ENCODE measurements at places on chromosomes 2 and 18.
A peak's percentile ranks its signal among the peaks of the same experiment; 100 is the strongest.

- H3K27me3 ChIP-seq, result no peaks in the 10 kb centered on the region
- no peaks in the 10 kb centered on the region for H3K4me1 ChIP-seq
- no peak for DNase-seq
- H3K36me3 ChIP-seq, result no peaks in the 10 kb centered on the region
- no peak overlapping the region for H3K4me3 ChIP-seq
These were observed 4.8 kb downstream of the MC2R start for GRCh38 chr18:13910501-13910900.

GRCh38 chr2:60552078-60552850 lies 1.2 kb downstream of the BCL11A start:
- H3K4me3 ChIP-seq, result peak overlapping the region; percentile 71
- no peak for DNase-seq
- no peak overlapping the region for H3K27ac ChIP-seq
- H3K4me1 ChIP-seq, result peaks cover 49% of the 10 kb centered on the region

- H3K27me3 ChIP-seq, result no peaks in the 10 kb centered on the region
- DNase-seq, result no peak
- no peaks in the 10 kb centered on the region for H3K36me3 ChIP-seq
- H3K27ac ChIP-seq, result no peak overlapping the region
These were observed 131.7 kb downstream of the BCL2L11 start for GRCh38 chr2:111252436-111252835.

DNA sequence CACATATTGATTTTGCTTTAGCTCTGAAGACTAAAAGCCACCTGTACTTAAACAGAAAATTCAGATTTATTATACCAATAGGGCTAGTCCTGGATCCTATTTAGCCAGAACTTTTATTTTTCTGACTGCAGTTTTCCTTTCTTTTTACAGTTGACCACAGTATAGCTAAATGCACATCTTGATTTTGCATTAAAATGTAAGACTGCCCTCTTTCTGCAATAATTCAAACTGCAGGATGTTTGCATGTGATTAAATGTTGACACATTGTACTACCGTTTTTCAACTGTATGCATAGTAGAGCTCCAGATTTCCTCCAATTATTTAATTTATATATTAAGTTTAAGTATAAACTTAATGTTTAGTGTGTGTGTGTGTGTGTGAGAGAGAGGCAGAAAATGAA lies 1262.9 kb downstream of the SUCLG1 start:
- H3K27me3 ChIP-seq, result no peaks in the 10 kb centered on the region
- H3K4me3 ChIP-seq, result no peak overlapping the region
- H3K4me1 ChIP-seq, result no peaks in the 10 kb centered on the region
- H3K27ac ChIP-seq, result no peak overlapping the region

- no peak overlapping the region for H3K4me3 ChIP-seq
- DNase-seq, result no peak
- no peaks in the 10 kb centered on the region for H3K27me3 ChIP-seq
- H3K27ac ChIP-seq, result no peak overlapping the region
- no peaks in the 10 kb centered on the region for H3K4me1 ChIP-seq
These were observed 65.0 kb upstream of the OTOF start for GRCh38 chr2:26542676-26543505.

DNA sequence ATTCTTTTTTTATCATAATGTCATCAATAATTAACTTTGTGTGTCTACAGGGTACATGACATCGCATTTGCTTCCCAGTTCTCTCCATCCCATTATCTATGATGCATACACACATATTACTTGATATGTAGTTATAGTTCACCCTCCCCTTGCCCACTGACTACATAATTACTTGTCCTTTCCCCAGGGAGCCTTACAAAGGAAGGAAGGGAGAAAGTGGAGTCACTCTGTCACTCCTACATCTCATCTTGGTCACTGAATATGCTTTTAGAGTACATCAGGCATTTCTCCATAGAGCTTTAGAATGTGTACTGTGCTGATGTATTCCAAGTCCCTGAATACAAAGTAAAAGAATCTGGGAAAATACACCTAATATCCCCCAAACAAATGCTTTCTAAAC lies 6.0 kb upstream of the DTNA start:
- no peak overlapping the region for H3K4me3 ChIP-seq
- peaks cover 8% of the 10 kb centered on the region for H3K4me1 ChIP-seq
- H3K27ac ChIP-seq, result no peak overlapping the region
- no peaks in the 10 kb centered on the region for H3K36me3 ChIP-seq
- no peaks in the 10 kb centered on the region for H3K27me3 ChIP-seq
